ENCODE measurements at places on chromosomes 16 and 17.

DNA sequence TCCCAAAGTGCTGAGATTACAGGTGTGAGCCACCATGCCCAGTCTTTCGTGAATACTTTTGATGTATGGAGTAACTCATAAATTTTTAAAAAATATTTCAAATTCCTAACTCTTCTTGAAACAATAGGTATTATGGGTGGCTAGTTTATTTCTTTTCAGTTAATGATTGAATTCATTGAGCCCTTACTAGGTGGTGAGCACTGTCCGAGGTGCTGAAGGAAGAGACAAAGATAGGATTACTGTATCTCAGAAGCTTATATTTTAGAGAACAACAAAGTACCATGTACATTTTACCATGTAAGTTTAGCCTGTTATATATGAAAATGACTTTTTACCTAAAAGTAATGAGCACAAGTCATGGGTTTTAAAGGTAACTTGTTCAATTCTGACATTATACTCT, 418.3 kb downstream of the NPIPA7 start:
- DNase-seq, result peak; percentile 32
- no peaks in the 10 kb centered on the region for H3K36me3 ChIP-seq
- no peaks in the 10 kb centered on the region for H3K4me1 ChIP-seq
- no peak overlapping the region for H3K27ac ChIP-seq
- no peak overlapping the region for H3K4me3 ChIP-seq

DNA sequence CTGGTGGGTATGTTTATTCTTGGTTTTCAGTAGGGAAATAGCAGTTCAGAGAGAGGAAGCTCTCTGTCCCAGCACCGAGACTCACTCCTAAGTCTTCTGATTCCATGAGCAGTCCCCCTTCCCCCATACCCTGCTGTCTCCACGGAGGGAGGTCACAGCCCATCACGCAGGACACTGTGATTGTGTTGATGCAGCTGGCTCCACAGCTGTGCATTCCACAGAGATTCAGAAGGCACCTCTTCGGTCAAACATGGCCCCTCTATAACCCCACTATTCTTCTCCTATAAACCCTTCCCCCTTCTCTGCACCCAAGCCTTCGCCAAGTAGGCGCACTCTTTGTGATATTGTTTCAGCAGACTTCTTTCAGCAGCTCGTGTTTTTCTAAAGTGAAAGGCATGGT, 104.3 kb upstream of the HLF start:
- peaks cover 5% of the 10 kb centered on the region for H3K4me1 ChIP-seq
- H3K27ac ChIP-seq, result no peak overlapping the region
- H3K27me3 ChIP-seq, result no peaks in the 10 kb centered on the region
- H3K36me3 ChIP-seq, result no peaks in the 10 kb centered on the region

- H3K4me3 ChIP-seq, result no peak overlapping the region
- no peaks in the 10 kb centered on the region for H3K27me3 ChIP-seq
These were observed 61.1 kb downstream of the IL21R start for GRCh38 chr16:27462846-27463682.

DNA sequence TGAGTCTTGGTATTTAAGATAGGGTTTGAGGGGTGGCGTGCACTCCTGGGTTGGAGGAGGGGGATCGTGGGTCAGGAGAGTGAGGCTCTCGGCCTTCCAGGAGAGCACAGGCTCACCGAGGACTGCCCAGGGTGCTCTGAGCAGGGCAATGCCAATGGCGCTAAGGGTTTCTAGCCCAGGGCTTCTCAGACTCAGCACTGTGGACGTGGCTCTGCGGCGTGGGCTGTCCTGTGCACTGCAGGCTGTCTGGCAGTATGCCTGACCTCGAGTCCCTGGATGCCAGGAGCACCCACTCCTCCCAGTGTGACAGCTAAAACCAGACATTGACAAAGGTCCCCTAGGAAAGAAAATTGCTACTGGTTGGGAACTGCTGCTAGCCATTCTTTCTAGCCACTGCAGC, 37.2 kb upstream of the ENDOV start:
- no peak overlapping the region for H3K4me3 ChIP-seq
- DNase-seq, result no peak
- peaks cover 37% of the 10 kb centered on the region for H3K36me3 ChIP-seq
- H3K27ac ChIP-seq, result no peak overlapping the region
- H3K27me3 ChIP-seq, result no peaks in the 10 kb centered on the region
- H3K4me1 ChIP-seq, result no peaks in the 10 kb centered on the region

GRCh38 chr17:64002658-64003525, 4.7 kb downstream of the PRR29 start:
- no peak for DNase-seq
- peaks cover 10% of the 10 kb centered on the region for H3K27me3 ChIP-seq
- peaks cover 8% of the 10 kb centered on the region for H3K4me1 ChIP-seq
- H3K36me3 ChIP-seq, result no peaks in the 10 kb centered on the region
- no peak overlapping the region for H3K4me3 ChIP-seq
- no peak overlapping the region for H3K27ac ChIP-seq

DNA sequence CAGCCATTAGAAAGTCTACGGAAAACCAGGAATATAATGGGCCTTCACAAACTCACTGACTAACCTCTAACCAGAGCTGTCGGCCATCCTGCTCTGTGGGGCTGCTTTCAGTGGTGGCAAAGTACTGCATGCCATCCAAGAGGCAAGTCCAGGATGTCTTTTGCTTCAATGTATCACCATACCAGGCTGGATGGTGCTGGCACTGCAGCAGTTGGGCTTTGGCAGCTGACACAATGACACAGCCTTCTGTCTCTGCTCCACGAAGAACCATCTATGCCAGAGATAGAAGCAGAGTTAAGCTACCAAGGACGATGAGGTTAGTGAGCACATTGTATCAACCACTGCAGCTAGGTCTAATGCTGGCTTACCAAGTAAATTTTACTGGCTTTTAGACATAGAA, 9.7 kb upstream of the RSKR start:
- H3K4me3 ChIP-seq, result no peak overlapping the region
- DNase-seq, result no peak
- no peaks in the 10 kb centered on the region for H3K27me3 ChIP-seq
- no peak overlapping the region for H3K27ac ChIP-seq
